Myocyte (in vitro differentiated cells): ENCODE measurements at places on chromosomes 12 and 14. TPM values are rescaled to one million over a fixed set of nuclear protein-coding genes. Genes with fewer than 3 reads are reported as not detected.

DNA sequence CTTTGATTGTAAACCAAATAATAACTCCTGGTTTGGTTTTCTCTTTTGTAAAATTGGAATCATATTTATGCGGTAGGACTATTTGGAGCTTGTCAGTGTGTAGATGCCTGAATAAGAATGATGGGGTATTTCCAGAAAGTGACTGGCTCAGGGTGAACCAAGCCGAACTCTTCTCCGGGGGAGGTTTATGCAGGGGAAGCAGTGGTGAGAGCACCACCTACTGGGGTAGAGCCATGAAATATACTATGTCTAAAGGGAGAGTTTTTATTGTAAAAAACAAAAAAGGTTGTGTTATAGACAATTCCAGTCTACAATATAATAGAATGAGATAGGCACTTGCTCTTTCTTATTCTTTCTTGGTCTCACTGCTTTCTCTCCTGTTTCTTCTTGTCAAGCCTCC lies 222.9 kb upstream of the SLC16A7 start:
- DNase-seq, result peak; percentile 16

GRCh38 chr12:2643576-2644135 lies 151.1 kb upstream of the FKBP4 start:
- DNase-seq, result no peak

The CABP1 gene
- not detected in 2 replicates for total RNA-seq

The SYNDIG1L gene
- 0.24 TPM in 1 of 2 replicates, not detected in the other for total RNA-seq

The DBX2 gene
- total RNA-seq, result not detected in 2 replicates

DNA sequence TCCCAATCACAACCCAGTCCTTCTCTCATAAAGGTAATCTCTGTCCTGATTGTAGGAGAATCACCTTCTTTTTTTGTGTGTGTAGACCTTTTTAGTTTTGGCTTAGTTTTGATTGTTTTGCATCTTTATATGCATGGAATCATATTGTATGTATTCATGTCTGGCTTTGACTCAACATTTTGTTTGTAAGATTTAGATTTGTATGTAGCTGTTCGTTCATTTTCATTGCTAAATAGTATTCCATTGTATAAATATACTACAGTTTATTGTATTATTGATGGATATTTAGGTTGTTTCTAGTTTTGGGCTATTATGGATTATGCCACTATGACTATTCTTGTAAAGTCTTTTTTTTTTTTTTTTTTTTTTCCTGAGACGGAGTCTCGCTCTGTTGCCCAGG lies 10.5 kb downstream of the ERC1 start:
- no peak for DNase-seq

GRCh38 chr12:113075137-113075683 lies 18.7 kb downstream of the DTX1 start:
- no peak for DNase-seq

DNA sequence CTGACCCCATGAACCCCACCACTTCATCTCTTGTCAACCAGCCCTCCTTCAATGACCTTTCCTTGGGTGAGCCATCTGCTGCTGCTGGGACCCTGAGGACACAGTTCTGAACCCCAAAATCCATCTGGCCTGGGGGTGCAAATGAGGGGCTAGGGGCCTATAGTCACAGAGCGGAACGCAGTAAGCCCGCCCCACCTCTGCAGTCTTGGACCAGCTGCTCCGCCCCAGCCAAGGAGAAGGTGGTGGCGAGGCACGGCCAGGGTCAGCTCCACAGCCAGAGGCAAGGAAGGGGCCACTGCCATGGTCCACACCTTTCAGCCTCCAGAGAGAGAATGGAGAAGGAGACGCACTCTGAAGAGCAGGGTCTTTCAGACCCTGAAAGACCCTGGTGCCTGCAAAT lies 5.1 kb downstream of the TMEM179 start:
- no peak for DNase-seq

- DNase-seq, result no peak
Measured at GRCh38 chr12:76562130-76562529, 2.6 kb upstream of the OSBPL8 start.
